ENCODE measurements at places on chromosomes 16 and 17.

DNA sequence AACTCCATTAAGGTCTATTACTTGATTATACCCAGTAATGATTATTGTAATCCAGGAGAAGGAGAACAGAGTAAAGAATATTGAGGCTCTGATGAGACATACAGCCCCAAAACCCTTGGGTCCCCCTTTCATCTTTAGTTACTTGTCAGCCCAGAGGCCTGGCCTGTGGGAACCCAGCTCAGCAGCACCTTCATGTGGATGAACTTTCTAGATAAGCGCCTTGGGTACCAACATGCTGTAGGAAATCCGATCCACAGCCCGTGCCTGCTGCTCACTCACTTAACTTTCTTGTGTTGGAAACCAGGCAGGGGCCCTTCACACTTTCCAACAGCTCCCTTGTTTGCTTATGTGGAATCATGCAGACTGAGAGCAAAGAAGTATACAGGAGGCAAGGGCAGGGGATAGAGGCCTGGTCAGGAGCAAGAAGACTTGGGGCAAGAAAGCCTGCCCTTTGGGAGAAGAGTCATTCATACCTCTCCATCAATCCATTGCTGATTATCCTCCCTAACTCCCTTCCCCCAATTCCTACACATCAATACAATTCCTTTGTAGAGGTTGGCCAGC, 64.0 kb upstream of the SOX9 start:
- DNase-seq: no peak

- no peak for DNase-seq
Measured at GRCh38 chr17:79982986-79983385, 52.7 kb downstream of the TBC1D16 start.

DNA sequence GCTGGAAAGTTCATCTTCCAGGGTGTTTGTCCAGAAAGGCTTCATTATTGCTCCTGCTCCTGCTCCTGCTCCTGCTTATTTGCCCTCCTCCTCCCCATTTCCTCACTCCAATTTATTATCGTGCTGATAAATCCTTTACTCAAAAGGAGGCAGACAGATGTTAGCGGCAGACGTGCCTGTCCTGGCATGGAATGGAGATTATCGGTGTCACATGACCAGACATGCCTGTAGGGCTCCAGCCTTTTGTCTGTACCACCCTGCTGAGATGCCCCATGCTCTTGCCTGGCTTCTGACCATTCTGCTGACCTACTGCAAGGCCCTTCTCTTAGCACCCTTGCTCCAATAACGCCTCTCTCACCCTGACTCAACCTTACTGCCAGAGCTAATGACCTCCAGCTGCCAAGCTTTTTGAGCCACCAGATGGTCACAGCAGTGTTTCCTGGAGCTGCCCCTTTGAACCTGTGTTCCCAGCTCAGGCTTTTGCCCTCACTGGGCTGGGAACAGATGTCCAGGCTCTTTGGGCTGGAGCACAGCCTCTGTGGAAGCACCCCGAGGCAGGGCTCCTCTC, 12.8 kb downstream of the DNAH9 start:
- DNase-seq: no peak

DNA sequence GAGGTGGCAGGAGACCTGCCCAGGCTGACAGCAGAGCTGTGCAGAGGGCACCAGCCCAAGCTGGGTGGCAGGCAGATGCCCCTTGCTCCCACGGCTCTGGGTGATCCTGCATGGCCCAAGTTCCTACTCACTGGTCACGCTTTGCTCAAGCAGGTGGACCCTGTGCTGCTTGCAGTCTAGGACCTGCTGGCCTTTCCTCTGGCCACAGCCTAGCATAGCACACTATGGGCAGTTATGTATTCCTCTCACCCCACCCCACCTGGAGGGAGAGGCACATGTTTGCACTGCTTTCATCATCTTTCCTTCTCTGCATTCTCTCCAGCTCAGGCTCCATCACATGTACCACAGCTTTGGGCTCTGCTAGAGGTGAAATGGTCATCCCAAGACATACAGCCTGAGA, 19.6 kb upstream of the SREBF1 start:
- no peak for DNase-seq

- DNase-seq: no peak
Measured at GRCh38 chr16:74575807-74576643, 30.9 kb downstream of the GLG1 start.
